ENCODE measurements at places on chromosomes 13 and 19.
A peak's percentile ranks its signal among the peaks of the same experiment; 100 is the strongest.

DNA sequence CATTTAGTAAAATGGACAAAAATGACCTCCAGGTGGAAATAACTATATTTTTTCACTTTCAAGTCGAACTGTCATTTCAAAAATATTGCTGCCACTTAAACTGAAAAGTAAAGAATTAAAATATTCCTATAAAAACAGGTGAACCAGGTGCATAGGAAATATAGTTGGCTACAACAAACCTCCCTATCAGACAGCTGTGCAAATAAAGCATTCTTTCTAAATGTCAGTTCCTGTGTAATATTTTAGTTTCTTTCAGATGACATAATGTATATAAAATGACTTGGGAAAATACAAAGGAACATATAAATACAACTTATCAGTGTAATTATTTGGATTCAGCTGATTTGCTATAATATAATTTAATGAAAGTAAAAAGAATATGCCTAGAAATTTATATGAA is 403.5 kb upstream of the GPC6 start:
- no peak for DNase-seq

DNA sequence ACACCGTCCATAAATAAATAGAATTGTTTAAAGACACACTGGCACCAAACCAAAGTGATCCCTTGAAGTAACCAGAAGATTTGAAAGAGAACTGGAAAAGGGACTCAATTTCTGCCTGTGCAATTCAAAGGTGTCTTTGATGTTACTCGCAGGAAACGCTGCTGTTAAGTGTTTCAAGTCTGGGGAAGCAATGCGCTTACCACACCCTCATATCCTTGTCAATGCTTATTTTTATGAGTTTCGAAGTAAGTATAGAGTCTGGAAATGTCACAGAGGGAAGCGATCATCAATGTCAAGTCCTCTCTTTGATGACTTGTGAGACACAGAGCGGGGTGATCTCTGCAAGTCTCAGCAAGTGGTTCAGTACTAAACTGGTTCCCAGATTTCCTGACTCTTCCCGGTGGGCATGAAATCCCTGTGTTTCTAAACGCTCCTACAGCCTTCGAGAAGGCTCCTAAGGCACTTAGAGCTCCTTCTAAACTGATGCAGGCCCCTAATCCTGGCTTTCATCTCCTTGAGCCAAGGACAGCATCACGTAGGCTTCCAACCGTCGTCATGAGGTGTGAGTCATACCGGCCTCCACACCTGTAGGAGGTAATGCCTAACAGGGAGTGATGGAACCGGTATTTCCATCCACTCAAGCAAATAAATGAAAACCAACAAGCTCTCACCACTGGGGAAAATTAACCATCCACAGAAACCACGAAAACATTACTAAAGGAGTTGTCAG is 22.8 kb downstream of the SYDE1 start:
- no peak for DNase-seq

- no peak for DNase-seq
Observed at GRCh38 chr13:38670627-38671026, 16.2 kb upstream of the FREM2 start.

DNA sequence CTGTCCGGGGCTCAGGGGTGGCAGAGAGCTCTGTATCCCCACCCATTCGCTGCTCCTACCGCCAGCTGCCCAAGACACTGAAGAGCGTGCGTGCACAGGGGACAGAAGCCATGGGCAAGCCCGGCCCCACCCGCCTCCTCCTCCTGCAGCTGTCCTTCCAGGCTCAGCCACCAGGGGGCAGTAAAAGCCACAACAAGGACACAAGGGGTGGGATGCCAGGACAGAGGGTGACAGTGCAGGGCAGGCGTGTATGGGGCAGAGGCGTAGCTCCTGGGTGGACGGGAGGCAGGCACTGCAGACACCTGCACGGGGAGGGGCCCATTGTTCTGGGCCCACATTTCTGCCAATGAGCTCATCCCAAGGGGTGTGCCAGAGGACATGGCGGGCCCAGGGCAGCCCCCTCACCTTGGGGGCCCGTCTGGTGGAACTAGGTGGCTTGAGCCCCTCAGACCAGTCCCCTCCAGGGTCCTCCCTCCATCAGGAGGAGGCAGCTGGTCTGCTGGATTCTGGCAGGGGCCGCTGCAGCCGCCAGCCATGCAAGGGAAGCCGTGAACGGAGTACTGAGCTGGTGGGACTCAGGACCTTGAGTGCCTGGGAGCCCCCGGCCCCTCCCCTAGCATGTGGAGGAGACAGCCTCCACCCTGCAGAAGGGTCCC is 61.2 kb downstream of the MLLT1 start:
- peak; percentile 97 for DNase-seq

GRCh38 chr19:5642204-5642603 is 19.3 kb downstream of the SAFB start:
- DNase-seq, result no peak

DNA sequence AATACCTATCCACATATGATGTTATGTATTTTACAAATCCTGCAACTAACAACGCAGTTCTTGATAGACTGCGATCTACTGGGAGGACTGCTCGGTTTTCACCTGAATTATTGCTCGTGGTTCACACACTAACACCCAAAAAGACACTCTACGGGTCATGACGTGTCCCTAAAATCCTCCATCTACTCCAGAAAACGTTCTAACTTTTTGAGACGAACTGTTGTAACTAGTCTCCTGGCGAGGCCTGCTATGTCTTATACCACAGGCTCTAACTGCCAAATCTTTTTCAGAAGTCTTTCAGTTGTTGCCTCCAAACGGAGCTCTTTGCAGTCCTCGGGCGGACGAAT is 108.2 kb downstream of the KCNRG start:
- DNase-seq, result peak; percentile 42

GRCh38 chr13:73090823-73091187 is 32.0 kb downstream of the KLF5 start:
- no peak for DNase-seq

DNA sequence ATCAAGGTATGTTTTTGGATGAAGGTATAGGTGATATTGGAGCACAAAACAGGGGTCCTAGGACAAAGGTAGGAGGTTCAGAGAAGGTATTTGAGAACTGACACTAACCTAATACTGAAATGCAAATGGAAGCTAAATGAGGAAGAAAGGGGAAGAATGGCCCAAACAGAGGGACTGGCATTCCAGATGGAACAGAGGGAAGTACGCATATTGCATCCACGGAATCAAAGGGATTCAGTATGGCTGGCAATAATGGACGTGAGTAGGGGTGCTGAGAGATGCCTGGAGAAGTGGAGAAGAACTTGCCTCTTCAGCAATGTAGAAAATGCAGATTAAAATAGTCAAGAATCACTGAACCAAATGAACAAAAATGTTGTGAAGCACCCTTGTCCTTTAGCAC is 283.5 kb upstream of the DACH1 start:
- DNase-seq, result no peak

- no peak for DNase-seq
Observed at GRCh38 chr13:50123002-50123401, 107.8 kb downstream of the KCNRG start.

DNA sequence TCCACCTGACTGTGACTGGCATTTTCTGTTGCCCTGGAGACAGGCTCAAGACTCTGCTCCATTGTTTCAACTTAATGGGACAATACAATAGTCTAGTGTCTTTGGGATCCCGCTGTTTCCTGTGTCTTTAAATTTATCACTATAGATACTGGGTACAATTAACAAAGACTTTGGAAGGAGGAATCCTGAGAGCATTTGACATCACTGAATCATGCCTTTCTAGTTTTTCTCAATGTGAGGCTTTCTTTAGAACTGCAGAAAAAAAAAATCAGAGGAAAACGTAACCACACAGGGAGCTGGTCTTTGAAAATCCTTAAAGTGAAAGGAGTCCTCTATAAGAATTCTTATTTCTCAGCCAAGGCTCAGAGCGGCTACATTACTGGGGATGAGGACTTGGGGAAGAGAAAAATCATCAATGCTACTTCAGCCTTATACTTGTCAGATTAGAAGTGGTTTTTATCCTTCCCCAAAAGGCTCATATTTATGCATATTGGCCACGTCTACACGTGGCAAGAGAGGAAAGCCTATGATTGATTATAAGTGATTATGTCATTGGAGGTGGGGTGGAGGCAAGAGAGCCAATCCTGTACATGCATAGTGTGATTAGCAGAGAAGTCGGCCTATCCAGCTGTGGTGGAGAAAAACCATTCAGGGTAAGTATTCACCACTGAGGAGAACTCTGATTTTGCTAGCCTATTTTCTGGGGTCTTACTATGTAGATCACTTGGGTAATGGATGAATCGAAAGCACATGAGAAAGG is 34.4 kb upstream of the UBL3 start:
- no peak for DNase-seq

- DNase-seq, result peak; percentile 81
Observed at GRCh38 chr19:19642506-19643157, 825 bp downstream of the GMIP start.

DNA sequence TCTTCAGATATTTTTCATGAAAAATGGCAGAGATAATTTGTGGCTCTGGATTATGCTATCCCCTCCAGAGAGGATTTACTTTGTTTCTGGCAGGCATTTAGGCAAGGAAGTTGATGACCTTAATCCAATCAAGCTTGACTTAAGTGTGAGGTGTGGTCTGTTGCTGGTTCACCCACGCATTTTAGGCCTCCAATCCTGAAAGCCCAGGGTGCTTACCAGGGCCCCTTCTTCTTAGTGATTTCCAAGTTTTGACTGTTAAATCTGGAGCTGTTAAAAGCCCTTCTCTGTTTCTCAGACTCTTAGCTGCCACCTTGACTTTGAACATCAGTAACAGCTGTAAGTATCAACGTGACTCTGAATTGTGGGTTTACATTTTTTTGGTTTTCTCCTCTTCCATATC is 161.8 kb downstream of the DNAJC15 start:
- DNase-seq, result peak; percentile 12

DNA sequence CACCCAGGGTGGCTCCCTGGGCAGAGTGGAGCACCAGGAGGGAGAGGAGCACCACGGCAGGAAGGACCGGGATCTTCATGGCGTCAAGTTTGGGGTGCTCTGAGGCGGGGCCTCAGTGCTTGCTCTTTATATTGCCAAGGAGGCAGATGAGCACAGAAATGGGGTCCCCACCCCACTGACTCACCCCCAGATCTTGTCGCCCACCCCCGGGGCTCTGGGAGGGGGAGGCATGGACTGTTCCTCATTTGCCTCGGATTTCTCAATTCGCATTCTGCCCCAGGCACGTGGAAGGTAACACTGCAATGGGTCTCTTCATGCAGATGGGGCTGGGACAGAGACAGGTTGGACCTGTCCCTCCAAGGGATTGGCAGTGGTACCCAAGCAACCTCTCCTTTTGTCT is at the start of gene KRTDAP:
TSS of gene KRTDAP (minus strand) at position 101 of the 400 bp plus-strand sequence. CDS start at position 79, 22 bp downstream.
- DNase-seq, result no peak

GRCh38 chr13:43118521-43118920 is 95.1 kb downstream of the DNAJC15 start:
- DNase-seq, result no peak

DNA sequence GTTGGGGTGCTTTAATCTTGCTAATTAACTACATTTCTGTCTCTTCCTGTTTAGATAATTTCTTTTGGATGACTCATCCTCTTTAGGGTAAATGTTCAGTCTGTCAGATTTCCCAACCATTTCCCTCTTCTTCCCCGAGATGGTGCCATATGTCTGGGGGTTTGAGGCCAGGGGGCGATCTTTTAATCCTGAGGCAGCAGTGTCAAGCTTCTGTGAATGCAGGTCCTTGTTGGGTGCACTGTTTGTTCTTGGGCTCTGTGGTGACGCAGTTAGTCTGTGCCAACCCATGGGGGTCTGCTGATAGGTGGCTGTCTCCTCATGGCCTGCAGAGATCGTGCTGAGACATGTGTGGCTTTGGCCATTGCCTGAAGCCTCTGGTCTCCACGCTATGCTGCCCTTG is 420.4 kb downstream of the NDFIP2 start:
- DNase-seq, result no peak

DNA sequence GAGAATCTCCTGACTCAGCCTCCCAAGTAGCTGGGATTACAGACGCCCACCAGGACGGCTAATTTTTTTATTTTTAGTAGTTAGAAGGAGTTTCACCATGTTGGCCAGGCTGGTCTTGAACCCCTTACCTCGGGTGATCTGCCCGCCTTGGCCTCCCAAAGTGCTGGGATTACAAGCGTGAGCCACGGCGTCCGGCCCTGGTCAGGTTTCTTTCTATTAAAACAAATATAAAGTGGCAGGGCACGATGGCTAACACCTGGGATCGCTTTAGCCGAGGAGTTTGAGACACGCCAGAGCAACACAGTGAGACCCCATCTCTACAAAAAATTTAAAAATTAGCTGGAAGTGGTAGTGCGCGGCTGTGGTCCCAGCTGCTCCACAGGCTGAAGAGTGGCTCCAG is 1.5 kb upstream of the MED25 start:
- no peak for DNase-seq

DNA sequence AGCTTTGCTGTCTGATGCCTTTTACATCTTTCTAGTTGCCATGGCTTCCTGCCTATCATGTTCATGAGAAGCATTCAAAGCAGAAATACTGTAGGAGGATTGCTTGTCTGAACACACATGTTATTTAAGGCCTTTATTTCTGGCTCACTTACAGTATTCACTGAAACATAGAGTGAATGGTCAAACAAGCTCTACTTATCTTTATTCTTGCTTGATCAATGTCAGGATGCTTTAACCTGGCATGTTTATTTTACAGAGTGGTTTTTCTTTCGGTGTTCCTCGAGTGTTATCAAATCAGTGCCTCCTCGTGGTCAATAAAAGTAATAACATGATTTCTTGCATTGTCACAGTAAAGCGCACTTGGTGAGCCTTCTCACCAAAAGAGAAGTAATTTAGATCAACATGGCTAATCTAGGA is 73.5 kb upstream of the PCDH17 start:
- peak; percentile 2 for DNase-seq

DNA sequence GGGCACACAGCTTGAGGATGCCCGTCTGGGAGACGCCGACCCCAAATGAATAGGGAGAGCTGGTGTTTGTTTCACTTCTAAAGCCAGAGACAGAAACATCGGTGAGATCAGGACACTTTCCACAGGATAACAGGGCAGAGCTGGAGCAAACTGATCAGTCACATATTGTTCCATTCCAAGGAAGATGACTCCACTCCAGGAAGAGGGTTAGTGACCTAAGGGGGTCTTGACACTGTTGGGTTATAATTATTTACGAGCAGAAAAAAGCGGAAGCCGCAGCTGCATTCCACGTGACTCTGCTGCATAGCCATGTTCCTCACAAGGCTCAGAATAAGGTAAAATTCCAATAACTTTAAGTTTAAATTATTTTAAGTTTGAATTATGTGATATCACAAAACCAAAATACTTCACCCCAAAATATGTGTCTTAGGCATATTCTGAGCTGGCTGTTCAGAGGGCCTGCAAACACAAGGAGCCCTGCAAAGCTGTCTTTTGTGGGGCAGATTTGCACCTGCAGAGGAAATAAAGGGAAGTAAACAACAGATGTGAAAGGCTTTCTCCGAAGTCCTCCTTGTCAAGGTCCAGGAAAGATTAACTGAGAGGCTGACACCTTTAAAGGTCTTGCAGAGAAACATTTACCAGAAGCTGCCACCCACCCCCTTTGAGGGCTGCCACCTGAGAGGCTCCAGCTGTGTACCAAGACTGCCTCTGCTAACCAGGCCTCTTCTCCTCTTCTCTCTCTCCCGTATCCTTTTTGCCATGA is 819.2 kb downstream of the UQCRFS1 start:
- DNase-seq, result no peak
